ENCODE measurements at places on chromosomes 4 and X. TPM values are rescaled to one million over a fixed set of nuclear protein-coding genes. Genes with fewer than 3 reads are reported as not detected.

- no peaks in the 10 kb centered on the region for H3K36me3 ChIP-seq
- no peak overlapping the region for H3K4me3 ChIP-seq
- no peak for DNase-seq
- no peaks in the 10 kb centered on the region for H3K27me3 ChIP-seq
Observed at GRCh38 chr4:1676605-1677525, 7.2 kb downstream of the FAM53A start.

- H3K4me3 ChIP-seq: no peak overlapping the region
- peak; percentile 53 for DNase-seq
- no peaks in the 10 kb centered on the region for H3K27me3 ChIP-seq
- H3K4me1 ChIP-seq: peaks cover 2% of the 10 kb centered on the region
- H3K36me3 ChIP-seq: no peaks in the 10 kb centered on the region
Observed at GRCh38 chrX:42096265-42096920, 173.0 kb upstream of the CASK start.

- H3K4me1 ChIP-seq: no peaks in the 10 kb centered on the region
- no peaks in the 10 kb centered on the region for H3K36me3 ChIP-seq
- no peak for DNase-seq
- no peak overlapping the region for H3K4me3 ChIP-seq
Observed at GRCh38 chr4:156495836-156496235, 475.8 kb downstream of the PDGFC start.

- DNase-seq: no peak
- no peak overlapping the region for H3K27ac ChIP-seq
- peak overlapping the region; percentile 32 for H3K4me3 ChIP-seq
- no peaks in the 10 kb centered on the region for H3K36me3 ChIP-seq
- H3K27me3 ChIP-seq: no peaks in the 10 kb centered on the region
Observed at GRCh38 chrX:154751203-154751668, 359 bp upstream of the GAB3 start.

- no peak overlapping the region for H3K27ac ChIP-seq
- no peaks in the 10 kb centered on the region for H3K36me3 ChIP-seq
- H3K27me3 ChIP-seq: no peaks in the 10 kb centered on the region
- no peak for DNase-seq
- no peak overlapping the region for H3K4me3 ChIP-seq
Observed at GRCh38 chr4:10606483-10607155, 77.9 kb downstream of the CLNK start.

- H3K27me3 ChIP-seq: no peaks in the 10 kb centered on the region
- peaks cover 2% of the 10 kb centered on the region for H3K4me1 ChIP-seq
- DNase-seq: no peak
- no peaks in the 10 kb centered on the region for H3K36me3 ChIP-seq
- H3K27ac ChIP-seq: no peak overlapping the region
- H3K4me3 ChIP-seq: no peak overlapping the region
Observed at GRCh38 chr4:80094191-80094590, 21.2 kb upstream of the ANTXR2 start.

GRCh38 chr4:20326977-20327376, 75.3 kb downstream of the SLIT2 start:
- H3K36me3 ChIP-seq: no peaks in the 10 kb centered on the region
- no peak for DNase-seq
- H3K4me1 ChIP-seq: no peaks in the 10 kb centered on the region

- no peak overlapping the region for H3K4me3 ChIP-seq
- H3K4me1 ChIP-seq: no peaks in the 10 kb centered on the region
- DNase-seq: no peak
- H3K27me3 ChIP-seq: no peaks in the 10 kb centered on the region
- no peak overlapping the region for H3K27ac ChIP-seq
- H3K36me3 ChIP-seq: no peaks in the 10 kb centered on the region
Observed at GRCh38 chr4:14269824-14270223, 642.3 kb upstream of the BOD1L1 start.

DNA sequence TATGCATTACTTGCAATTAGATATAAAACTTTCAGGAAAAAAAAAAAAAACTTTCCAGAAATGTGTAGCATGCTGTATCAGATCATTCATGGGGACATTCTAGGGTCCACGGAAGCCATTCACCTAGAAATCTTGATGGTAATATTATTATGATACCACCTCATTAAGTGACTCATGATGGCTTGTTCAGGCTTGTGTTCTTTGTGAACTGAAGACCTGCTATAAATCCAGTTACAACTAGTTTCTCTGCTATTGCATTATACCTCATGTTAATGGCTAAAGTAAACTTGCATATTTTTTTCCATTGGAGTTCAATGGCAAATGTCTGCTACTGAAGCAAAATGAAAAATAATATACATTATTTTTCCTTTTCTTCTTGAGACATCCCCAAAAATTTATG, 35.3 kb upstream of the PTPN13 start:
- DNase-seq: no peak
- H3K4me1 ChIP-seq: no peaks in the 10 kb centered on the region
- H3K36me3 ChIP-seq: no peaks in the 10 kb centered on the region
- no peaks in the 10 kb centered on the region for H3K27me3 ChIP-seq
- no peak overlapping the region for H3K27ac ChIP-seq
- H3K4me3 ChIP-seq: no peak overlapping the region

- H3K27me3 ChIP-seq: no peaks in the 10 kb centered on the region
- no peaks in the 10 kb centered on the region for H3K4me1 ChIP-seq
- H3K4me3 ChIP-seq: no peak overlapping the region
- H3K27ac ChIP-seq: no peak overlapping the region
- no peak for DNase-seq
Observed at GRCh38 chr4:146407669-146408084, 114.1 kb downstream of the SLC10A7 start.

GRCh38 chr4:130703211-130703935, 1607.4 kb downstream of the C4orf33 start:
- H3K4me1 ChIP-seq: no peaks in the 10 kb centered on the region
- no peak for DNase-seq
- H3K27me3 ChIP-seq: no peaks in the 10 kb centered on the region
- no peaks in the 10 kb centered on the region for H3K36me3 ChIP-seq
- H3K27ac ChIP-seq: no peak overlapping the region

GRCh38 chr4:48832571-48832970, 1.7 kb downstream of the OCIAD1 start:
- H3K4me3 ChIP-seq: no peak overlapping the region
- H3K4me1 ChIP-seq: peaks cover 6% of the 10 kb centered on the region
- no peak for DNase-seq
- H3K27me3 ChIP-seq: no peaks in the 10 kb centered on the region
- no peak overlapping the region for H3K27ac ChIP-seq

DNA sequence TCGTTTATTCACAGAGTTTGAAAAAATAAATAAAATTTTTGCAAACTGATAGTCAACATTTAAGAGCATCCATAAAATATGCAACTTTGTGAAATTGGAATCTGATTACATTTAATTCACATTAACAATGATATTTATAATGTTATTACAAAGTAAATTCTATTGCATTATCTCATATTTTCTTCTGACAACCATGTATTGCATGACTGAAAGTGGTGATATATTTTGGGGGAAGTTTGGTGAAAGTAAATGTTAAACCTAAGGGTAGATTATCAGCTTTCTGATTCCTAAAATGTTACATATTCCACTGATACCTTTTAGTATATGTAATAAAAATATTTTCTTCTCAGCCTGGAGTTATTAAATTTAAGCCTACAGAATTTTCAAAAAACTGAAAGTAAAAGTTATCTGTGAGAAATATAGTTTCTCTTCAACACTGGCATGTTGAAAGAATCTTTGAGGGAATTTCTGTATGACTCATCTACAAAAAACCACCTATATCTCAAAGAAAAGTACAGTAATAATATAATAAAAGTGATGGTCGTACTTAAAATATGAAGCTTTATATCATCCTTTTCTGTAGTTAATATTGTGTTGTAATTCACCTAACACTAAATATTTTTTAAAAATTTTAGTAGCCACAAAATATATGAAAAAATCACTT, 1179.6 kb upstream of the PCDH7 start:
- no peak overlapping the region for H3K4me3 ChIP-seq
- no peaks in the 10 kb centered on the region for H3K36me3 ChIP-seq
- no peak overlapping the region for H3K27ac ChIP-seq
- no peaks in the 10 kb centered on the region for H3K27me3 ChIP-seq
- no peaks in the 10 kb centered on the region for H3K4me1 ChIP-seq
- DNase-seq: no peak

DNA sequence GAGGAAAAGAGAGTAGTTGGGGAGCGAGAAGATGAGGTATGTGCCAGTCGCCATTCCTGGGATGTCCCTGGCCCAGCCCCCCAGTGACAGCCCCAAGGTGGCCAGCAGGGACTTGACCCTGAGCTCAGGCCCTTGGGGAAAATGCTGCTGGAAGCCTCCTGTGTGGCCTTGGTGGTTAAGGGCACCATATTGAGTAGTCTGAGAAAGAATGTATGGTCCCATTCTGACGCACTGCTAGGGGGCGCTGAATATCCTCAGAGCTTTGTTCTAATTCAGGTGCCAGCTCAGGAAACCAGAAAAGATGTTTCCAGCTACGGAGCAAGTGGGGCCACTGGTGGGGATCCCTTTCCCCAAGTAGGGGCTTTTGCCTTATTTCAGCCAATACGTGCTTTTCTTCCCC, 14.0 kb upstream of the UBA6 start:
- no peak overlapping the region for H3K4me3 ChIP-seq
- no peaks in the 10 kb centered on the region for H3K27me3 ChIP-seq
- no peaks in the 10 kb centered on the region for H3K36me3 ChIP-seq
- no peaks in the 10 kb centered on the region for H3K4me1 ChIP-seq
- no peak overlapping the region for H3K27ac ChIP-seq

DNA sequence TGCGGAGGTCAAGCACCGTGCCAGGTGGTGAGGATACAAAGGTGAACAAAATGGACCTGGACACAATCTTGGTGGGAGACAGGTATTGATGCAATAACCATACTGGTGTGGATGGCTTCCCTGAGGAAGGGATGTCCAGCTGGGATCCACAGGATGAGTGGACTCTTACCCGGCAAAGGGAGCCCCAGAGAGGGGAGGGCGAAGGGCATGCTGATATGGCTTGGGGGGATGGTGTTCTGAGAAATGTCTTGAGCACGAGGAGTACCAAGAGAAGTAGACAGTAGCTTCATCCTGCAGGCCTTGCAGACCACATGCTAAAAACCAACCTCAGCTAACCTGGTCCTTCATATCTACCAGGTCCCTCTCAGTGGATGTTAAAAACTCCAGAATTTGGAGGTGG, 220.8 kb downstream of the NWD2 start:
- H3K27me3 ChIP-seq: no peaks in the 10 kb centered on the region
- H3K36me3 ChIP-seq: no peaks in the 10 kb centered on the region
- no peaks in the 10 kb centered on the region for H3K4me1 ChIP-seq
- no peak overlapping the region for H3K27ac ChIP-seq
- H3K4me3 ChIP-seq: no peak overlapping the region

- no peaks in the 10 kb centered on the region for H3K4me1 ChIP-seq
- no peak overlapping the region for H3K4me3 ChIP-seq
- no peaks in the 10 kb centered on the region for H3K27me3 ChIP-seq
- no peak overlapping the region for H3K27ac ChIP-seq
Observed at GRCh38 chr4:163251204-163251603, 81.2 kb downstream of the NPY1R start.

DNA sequence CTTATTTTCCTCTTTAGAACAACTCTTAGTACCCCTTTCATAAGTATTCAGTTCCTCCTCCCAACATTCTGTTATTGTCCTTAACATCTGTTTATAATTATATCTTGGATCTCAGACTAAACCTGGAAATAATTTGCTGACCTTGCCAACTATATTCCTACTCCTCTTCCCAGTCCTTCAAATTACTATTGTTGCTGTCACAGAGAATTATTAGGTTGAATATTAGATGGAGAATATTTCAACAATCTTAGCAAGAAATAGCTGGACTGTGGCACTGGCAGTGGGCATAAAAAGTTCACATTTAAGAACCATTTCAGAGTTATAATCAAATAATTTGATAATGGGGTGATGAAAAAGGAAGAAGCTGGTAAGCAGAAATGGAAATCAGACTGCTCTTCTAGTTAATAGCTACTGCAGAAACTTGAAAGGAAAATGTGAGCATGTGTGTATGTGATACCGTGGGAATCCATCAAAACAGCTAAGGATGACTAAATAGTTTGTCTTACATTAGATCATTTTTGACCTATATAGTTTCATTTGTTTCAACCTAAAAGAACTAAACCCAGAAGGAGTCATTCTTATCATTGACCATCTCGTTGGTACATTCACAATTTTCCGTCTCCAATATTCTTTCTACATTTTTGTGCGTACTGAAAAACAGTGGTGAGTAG, 43.3 kb upstream of the PRDM8 start:
- H3K36me3 ChIP-seq: no peaks in the 10 kb centered on the region
- no peaks in the 10 kb centered on the region for H3K4me1 ChIP-seq
- no peak for DNase-seq
- no peaks in the 10 kb centered on the region for H3K27me3 ChIP-seq

- DNase-seq: peak; percentile 40
- H3K27me3 ChIP-seq: no peaks in the 10 kb centered on the region
- no peak overlapping the region for H3K4me3 ChIP-seq
- no peaks in the 10 kb centered on the region for H3K36me3 ChIP-seq
- peaks cover 6% of the 10 kb centered on the region for H3K4me1 ChIP-seq
- H3K27ac ChIP-seq: peak overlapping the region; percentile 70
Observed at GRCh38 chrX:101415180-101416145, 7.4 kb downstream of the HNRNPH2 start.

DNA sequence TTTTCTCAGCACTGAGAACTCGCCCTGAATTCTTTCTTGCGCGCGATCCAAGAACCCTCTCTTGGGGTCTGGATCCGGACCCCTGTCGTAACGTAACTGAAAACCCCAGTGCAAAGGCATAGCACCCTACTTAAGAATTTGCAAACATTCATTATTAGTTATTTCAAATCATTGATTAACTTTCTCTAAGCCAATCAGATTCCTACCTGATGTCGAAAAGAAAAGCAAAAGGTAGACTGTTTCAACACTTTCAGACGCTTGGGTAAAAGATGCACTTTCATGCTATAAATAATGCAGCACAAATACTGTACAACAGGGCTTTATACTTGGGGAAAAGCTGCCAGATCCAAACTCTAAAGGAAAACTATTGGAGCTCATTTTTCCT, 817 bp upstream of the WDR19 start:
- H3K36me3 ChIP-seq: no peaks in the 10 kb centered on the region
- DNase-seq: no peak
- peak overlapping the region; percentile 49 for H3K27ac ChIP-seq
- peaks cover 2% of the 10 kb centered on the region for H3K4me1 ChIP-seq

- H3K27me3 ChIP-seq: no peaks in the 10 kb centered on the region
- no peak overlapping the region for H3K4me3 ChIP-seq
- H3K27ac ChIP-seq: no peak overlapping the region
Observed at GRCh38 chr4:168618577-168619265, 121.9 kb downstream of the PALLD start.

SPARCL1 gene
- 1,049 TPM for polyA plus RNA-seq

MAGEC2 gene
- polyA plus RNA-seq: not detected

RRH gene
- polyA plus RNA-seq: 0.06 TPM

GAGE12F gene
- polyA plus RNA-seq: not detected

SPANXA1 gene
- polyA plus RNA-seq: not detected

MTTP gene
- 2.7 TPM for polyA plus RNA-seq

FAM133A gene
- polyA plus RNA-seq: 0.40 TPM

EDA gene
- 8.4 TPM for polyA plus RNA-seq

SHOX gene
- polyA plus RNA-seq: not detected

HSFX3 gene
- not detected for polyA plus RNA-seq

KLHL13 gene
- 5.6 TPM for polyA plus RNA-seq

DCHS2 gene
- polyA plus RNA-seq: 0.97 TPM

CORIN gene
- 0.91 TPM for polyA plus RNA-seq

FATE1 gene
- not detected for polyA plus RNA-seq

Data from ovary (tissue), 10 donors.